ENCODE measurements at places on chromosomes 2 and 18. TPM values are rescaled to one million over a fixed set of nuclear protein-coding genes. Genes with fewer than 3 reads are reported as not detected.

PDCD1 gene
- polyA plus RNA-seq, result 0.54 TPM

ANKRD30BL gene
- not detected for polyA plus RNA-seq

ADRA2B gene
- 0.98 TPM for polyA plus RNA-seq

ASTL gene
- 0.32 TPM for polyA plus RNA-seq

INHBB gene
- 1.6 TPM for polyA plus RNA-seq

MAPRE3 gene
- polyA plus RNA-seq, result 13.4 TPM

TUBB8B gene
- 0.82 TPM for polyA plus RNA-seq

ZAP70 gene
- polyA plus RNA-seq, result 3.9 TPM

CD8B2 gene
- polyA plus RNA-seq, result 0.10 TPM

RRM2 gene
- polyA plus RNA-seq, result 14.8 TPM

FHOD3 gene
- 3.7 TPM for polyA plus RNA-seq

RTKN gene
- polyA plus RNA-seq, result 20.8 TPM

RELCH gene
- 29.4 TPM for polyA plus RNA-seq

RBM44 gene
- 0.37 TPM for polyA plus RNA-seq

DSG4 gene
- 0.01 TPM for polyA plus RNA-seq

EXOC6B gene
- 8.4 TPM for polyA plus RNA-seq

SNORC gene
- polyA plus RNA-seq, result 2.4 TPM

ASNSD1 gene
- 19.3 TPM for polyA plus RNA-seq

RND3 gene
- polyA plus RNA-seq, result 47.6 TPM

POTEI gene
- polyA plus RNA-seq, result not detected

C2orf80 gene
- polyA plus RNA-seq, result not detected

ALPI gene
- not detected for polyA plus RNA-seq

DNMT3A gene
- polyA plus RNA-seq, result 5.0 TPM

MOGAT1 gene
- polyA plus RNA-seq, result 0.05 TPM

SKA1 gene
- polyA plus RNA-seq, result 2.4 TPM

POTEJ gene
- polyA plus RNA-seq, result not detected

IL1F10 gene
- polyA plus RNA-seq, result 0.51 TPM

MRPL53 gene
- polyA plus RNA-seq, result 72.3 TPM

GPR155 gene
- 1.1 TPM for polyA plus RNA-seq

LRRTM1 gene
- polyA plus RNA-seq, result 0.16 TPM

GPR45 gene
- polyA plus RNA-seq, result not detected

CCDC141 gene
- 0.01 TPM for polyA plus RNA-seq

TFCP2L1 gene
- polyA plus RNA-seq, result 4.3 TPM

TTR gene
- polyA plus RNA-seq, result 0.13 TPM

MARCHF4 gene
- polyA plus RNA-seq, result not detected

IL36RN gene
- polyA plus RNA-seq, result 25.9 TPM

SH3RF3 gene
- polyA plus RNA-seq, result 1.3 TPM

LOXHD1 gene
- polyA plus RNA-seq, result 0.02 TPM

RGPD4 gene
- not detected for polyA plus RNA-seq

LTBP1 gene
- 13.9 TPM for polyA plus RNA-seq

ZEB2 gene
- 5.9 TPM for polyA plus RNA-seq

DCDC2C gene
- polyA plus RNA-seq, result not detected

TXNDC2 gene
- polyA plus RNA-seq, result not detected

CLEC4F gene
- polyA plus RNA-seq, result 0.14 TPM

Measured in esophagus (tissue), 2 donors.